ENCODE measurements at places on chromosomes 7 and 10. TPM values are rescaled to one million over a fixed set of nuclear protein-coding genes. Genes with fewer than 3 reads are reported as not detected.

The DHX32 gene
- total RNA-seq: 30.0 TPM

The MLXIPL gene
- total RNA-seq: 1.5 TPM

The SEC23IP gene
- total RNA-seq: 59.0 TPM

The PRPS1L1 gene
- total RNA-seq: not detected

The GPER1 gene
- total RNA-seq: 2.4 TPM

The SSC4D gene
- 26.2 TPM for total RNA-seq

The CCDC3 gene
- total RNA-seq: 5.4 TPM

The FERD3L gene
- total RNA-seq: not detected

The KIF20B gene
- total RNA-seq: 20.3 TPM

The COL17A1 gene
- total RNA-seq: 3.6 TPM

GRCh38 chr7:29588900-29589696 lies 25.5 kb downstream of the PRR15 start:
- no peak overlapping the region for H3K27ac ChIP-seq
- H3K27me3 ChIP-seq: no peaks in the 10 kb centered on the region
- DNase-seq: no peak
- H3K4me1 ChIP-seq: peaks cover 3% of the 10 kb centered on the region
- no peak overlapping the region for H3K4me3 ChIP-seq
- peaks cover 4% of the 10 kb centered on the region for H3K36me3 ChIP-seq

GRCh38 chr10:52923520-52923919 lies 150.9 kb upstream of the MBL2 start:
- peak overlapping the region; percentile 60 for H3K27ac ChIP-seq
- no peak overlapping the region for H3K4me3 ChIP-seq
- no peak for DNase-seq
- peaks cover 23% of the 10 kb centered on the region for H3K4me1 ChIP-seq
- H3K36me3 ChIP-seq: no peaks in the 10 kb centered on the region

- no peak overlapping the region for H3K4me3 ChIP-seq
- no peak for DNase-seq
- no peaks in the 10 kb centered on the region for H3K36me3 ChIP-seq
- peaks cover 2% of the 10 kb centered on the region for H3K27me3 ChIP-seq
- no peak overlapping the region for H3K27ac ChIP-seq
These were observed 85.9 kb downstream of the XPNPEP1 start for GRCh38 chr10:109837384-109837783.

DNA sequence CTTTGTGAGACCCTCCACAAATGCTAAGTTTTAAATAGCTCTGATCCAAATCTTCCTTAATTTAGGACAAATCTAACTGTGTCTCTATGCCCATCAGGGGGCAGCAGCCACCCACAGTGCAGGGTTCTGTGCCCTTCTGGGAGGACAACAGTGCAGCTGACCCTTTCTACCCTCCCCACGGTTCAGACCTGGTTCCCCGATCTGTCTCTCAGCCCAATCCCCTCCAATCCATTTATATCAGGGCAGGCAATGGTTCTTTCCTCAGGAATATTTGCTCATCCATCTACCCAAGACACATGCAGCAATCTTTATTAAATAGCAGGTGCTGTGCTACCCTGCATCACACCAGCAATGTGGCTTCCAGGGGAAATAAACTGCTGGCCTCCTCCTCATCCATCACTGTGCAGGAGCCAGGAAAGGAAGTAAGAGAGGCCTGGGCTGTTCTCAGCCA lies 4.0 kb upstream of the RBM28 start:
- peaks cover under 1% of the 10 kb centered on the region for H3K27me3 ChIP-seq
- peaks cover 11% of the 10 kb centered on the region for H3K4me1 ChIP-seq
- no peak for DNase-seq
- no peak overlapping the region for H3K27ac ChIP-seq
- no peaks in the 10 kb centered on the region for H3K36me3 ChIP-seq

GRCh38 chr10:107986571-107986970 lies 822.1 kb upstream of the SORCS1 start:
- peaks cover 5% of the 10 kb centered on the region for H3K27me3 ChIP-seq
- H3K27ac ChIP-seq: no peak overlapping the region
- H3K36me3 ChIP-seq: no peaks in the 10 kb centered on the region
- DNase-seq: no peak
- H3K4me1 ChIP-seq: peaks cover 2% of the 10 kb centered on the region

GRCh38 chr7:363626-364025 lies 73.7 kb downstream of the FOXL3 start:
- H3K4me1 ChIP-seq: peaks cover 38% of the 10 kb centered on the region
- H3K27me3 ChIP-seq: peaks cover 6% of the 10 kb centered on the region
- H3K27ac ChIP-seq: no peak overlapping the region
- H3K4me3 ChIP-seq: no peak overlapping the region
- no peak for DNase-seq

GRCh38 chr7:92682903-92683539 lies 92.8 kb upstream of the FAM133B start:
- H3K27ac ChIP-seq: peak overlapping the region; percentile 90
- no peak overlapping the region for H3K4me3 ChIP-seq
- no peak for DNase-seq
- peaks cover 19% of the 10 kb centered on the region for H3K36me3 ChIP-seq
- H3K4me1 ChIP-seq: peaks cover 41% of the 10 kb centered on the region
- no peaks in the 10 kb centered on the region for H3K27me3 ChIP-seq

DNA sequence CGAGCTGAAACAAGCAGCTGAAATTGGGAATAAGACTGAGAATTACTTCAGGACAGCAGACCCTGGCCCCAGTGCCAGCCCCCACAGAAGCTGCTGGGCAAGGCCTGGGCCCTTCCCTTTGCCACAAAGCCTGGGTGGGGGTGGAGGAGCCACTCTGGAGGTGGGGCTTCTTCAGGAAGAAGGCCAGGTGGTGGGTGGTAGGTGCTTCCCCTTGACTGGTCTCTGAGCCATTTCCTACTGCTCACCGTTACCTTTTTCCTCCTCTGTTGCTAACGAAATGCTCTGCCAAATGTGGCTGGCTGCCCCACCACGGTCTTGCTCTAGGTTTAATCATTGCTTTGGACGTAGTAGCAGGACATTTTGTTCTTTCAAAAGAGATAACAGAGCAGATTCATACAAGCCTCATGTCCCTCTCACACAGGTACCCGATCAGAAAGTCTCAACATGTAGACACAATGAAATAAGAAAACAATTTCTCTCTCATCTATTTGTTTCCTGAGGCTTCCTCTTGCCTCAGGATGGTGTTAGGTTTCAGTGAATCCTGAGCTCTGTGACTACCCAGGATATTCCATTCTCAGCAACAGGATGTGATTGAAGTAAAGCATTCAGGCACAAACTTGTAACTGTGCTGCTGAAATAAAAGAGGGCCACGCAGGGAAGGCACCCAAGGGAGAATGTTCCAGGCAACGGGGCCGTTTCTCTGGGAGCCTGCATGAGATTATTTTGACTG lies 66.5 kb downstream of the WDR11 start:
- H3K4me3 ChIP-seq: no peak overlapping the region
- no peak for DNase-seq
- no peak overlapping the region for H3K27ac ChIP-seq

GRCh38 chr7:155834486-155835048 lies 22.3 kb upstream of the SHH start:
- DNase-seq: no peak
- H3K4me3 ChIP-seq: no peak overlapping the region
- H3K27me3 ChIP-seq: peaks cover 46% of the 10 kb centered on the region
- no peaks in the 10 kb centered on the region for H3K36me3 ChIP-seq
- H3K4me1 ChIP-seq: no peaks in the 10 kb centered on the region

- H3K27me3 ChIP-seq: peaks cover 10% of the 10 kb centered on the region
- peaks cover 2% of the 10 kb centered on the region for H3K4me1 ChIP-seq
- H3K36me3 ChIP-seq: no peaks in the 10 kb centered on the region
- no peak overlapping the region for H3K27ac ChIP-seq
These were observed 106.2 kb upstream of the CACNA2D1 start for GRCh38 chr7:82549616-82550285.

- H3K36me3 ChIP-seq: no peaks in the 10 kb centered on the region
- H3K27me3 ChIP-seq: peaks cover 7% of the 10 kb centered on the region
- no peak overlapping the region for H3K4me3 ChIP-seq
- peaks cover 12% of the 10 kb centered on the region for H3K4me1 ChIP-seq
These were observed 59.0 kb downstream of the VSTM4 start for GRCh38 chr10:49056356-49056755.

DNA sequence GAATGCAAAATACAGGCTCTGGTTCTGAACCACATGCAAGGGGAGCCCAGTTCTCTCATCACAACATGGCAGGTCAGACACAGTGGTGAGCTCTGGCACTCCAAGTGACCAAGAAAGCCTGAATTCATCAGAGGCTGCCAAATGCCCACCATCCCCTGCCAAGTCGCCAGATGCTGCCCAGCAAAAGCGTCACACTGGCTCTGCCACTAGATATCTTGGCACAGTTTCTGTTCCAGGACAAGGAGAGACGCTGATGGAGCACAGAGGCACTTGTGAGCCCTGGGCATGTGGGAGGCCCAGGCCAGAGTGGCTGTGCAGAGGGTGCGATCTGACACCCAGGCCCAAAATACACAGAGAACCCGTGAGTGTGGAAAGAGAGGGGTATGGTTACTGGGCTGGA lies 57.8 kb downstream of the GAD2 start:
- no peak overlapping the region for H3K4me3 ChIP-seq
- no peak overlapping the region for H3K27ac ChIP-seq
- H3K27me3 ChIP-seq: peaks cover 9% of the 10 kb centered on the region
- no peaks in the 10 kb centered on the region for H3K36me3 ChIP-seq

DNA sequence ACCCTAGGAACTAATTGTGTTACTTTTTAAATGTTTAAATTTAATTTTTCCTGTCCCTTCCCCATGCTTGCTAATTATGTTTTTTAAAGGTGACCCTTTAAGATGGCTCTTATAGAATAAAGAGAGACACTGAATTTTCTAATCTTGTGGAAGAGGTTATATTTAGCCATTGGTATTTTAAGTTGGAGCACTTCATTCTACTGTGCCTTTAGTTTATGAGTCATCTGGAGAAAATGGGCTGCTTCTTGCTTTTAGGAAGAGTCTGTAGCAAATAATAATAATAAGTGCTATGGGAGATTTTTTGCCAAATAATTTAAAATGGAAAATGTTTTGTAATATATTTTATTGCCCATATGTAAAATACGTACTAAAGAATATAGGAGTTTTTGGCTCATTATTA lies 139.7 kb downstream of the ADK start:
- no peak overlapping the region for H3K27ac ChIP-seq
- H3K36me3 ChIP-seq: no peaks in the 10 kb centered on the region
- no peak for DNase-seq
- H3K4me3 ChIP-seq: no peak overlapping the region
- H3K27me3 ChIP-seq: no peaks in the 10 kb centered on the region

- DNase-seq: peak; percentile 69
- peak overlapping the region; percentile 95 for H3K27ac ChIP-seq
- H3K27me3 ChIP-seq: no peaks in the 10 kb centered on the region
- peaks cover 33% of the 10 kb centered on the region for H3K4me1 ChIP-seq
These were observed 27.5 kb downstream of the PVRIG start for GRCh38 chr7:100247152-100247757.

- H3K27ac ChIP-seq: no peak overlapping the region
- H3K4me1 ChIP-seq: peaks cover 15% of the 10 kb centered on the region
- H3K27me3 ChIP-seq: peaks cover 93% of the 10 kb centered on the region
- no peak overlapping the region for H3K4me3 ChIP-seq
These were observed 3.3 kb upstream of the SHH start for GRCh38 chr7:155815332-155816191.

- no peaks in the 10 kb centered on the region for H3K36me3 ChIP-seq
- H3K4me1 ChIP-seq: no peaks in the 10 kb centered on the region
- H3K27ac ChIP-seq: no peak overlapping the region
- no peak for DNase-seq
- H3K27me3 ChIP-seq: no peaks in the 10 kb centered on the region
These were observed 280.6 kb upstream of the MEOX2 start for GRCh38 chr7:15967121-15967520.

GRCh38 chr10:80485076-80485945 lies 31.2 kb downstream of the TSPAN14 start:
- no peak overlapping the region for H3K4me3 ChIP-seq
- no peak for DNase-seq
- peaks cover 12% of the 10 kb centered on the region for H3K36me3 ChIP-seq
- H3K4me1 ChIP-seq: peaks cover 21% of the 10 kb centered on the region

DNA sequence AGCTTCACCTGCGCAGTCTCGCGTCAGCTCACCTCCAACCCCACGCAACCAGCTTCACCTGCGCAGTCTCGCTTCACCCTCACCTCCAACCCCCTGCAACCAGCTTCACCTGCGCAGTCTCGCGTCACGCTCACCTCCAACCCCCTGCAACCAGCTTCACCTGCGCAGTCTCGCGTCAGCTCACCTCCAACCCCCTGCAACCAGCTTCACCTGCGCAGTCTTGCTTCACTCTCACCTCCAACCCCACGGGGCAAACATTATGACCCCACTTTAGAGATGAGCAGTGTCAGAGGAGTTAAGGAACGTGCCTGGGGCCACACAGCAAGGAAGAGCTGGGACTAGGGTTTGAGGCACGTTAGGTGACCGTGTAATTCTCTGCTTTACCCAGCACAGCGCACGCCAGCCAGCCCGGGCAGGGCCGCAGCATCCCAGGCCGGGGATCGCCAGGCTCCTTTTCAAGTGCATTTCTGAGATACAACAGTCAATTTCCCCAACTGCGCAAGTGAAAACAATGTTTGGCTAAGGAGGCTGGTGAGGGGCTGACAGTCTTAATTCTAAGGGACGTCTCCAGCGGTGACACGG lies 22.6 kb upstream of the PDGFA start:
- H3K36me3 ChIP-seq: peaks cover 6% of the 10 kb centered on the region
- no peak for DNase-seq
- H3K4me1 ChIP-seq: peaks cover 24% of the 10 kb centered on the region
- peak overlapping the region; percentile 76 for H3K27ac ChIP-seq

- no peak overlapping the region for H3K27ac ChIP-seq
- peaks cover 8% of the 10 kb centered on the region for H3K4me1 ChIP-seq
- DNase-seq: no peak
- H3K36me3 ChIP-seq: no peaks in the 10 kb centered on the region
- H3K4me3 ChIP-seq: no peak overlapping the region
These were observed 3.5 kb downstream of the CCDC201 start for GRCh38 chr7:45869426-45869825.

DNA sequence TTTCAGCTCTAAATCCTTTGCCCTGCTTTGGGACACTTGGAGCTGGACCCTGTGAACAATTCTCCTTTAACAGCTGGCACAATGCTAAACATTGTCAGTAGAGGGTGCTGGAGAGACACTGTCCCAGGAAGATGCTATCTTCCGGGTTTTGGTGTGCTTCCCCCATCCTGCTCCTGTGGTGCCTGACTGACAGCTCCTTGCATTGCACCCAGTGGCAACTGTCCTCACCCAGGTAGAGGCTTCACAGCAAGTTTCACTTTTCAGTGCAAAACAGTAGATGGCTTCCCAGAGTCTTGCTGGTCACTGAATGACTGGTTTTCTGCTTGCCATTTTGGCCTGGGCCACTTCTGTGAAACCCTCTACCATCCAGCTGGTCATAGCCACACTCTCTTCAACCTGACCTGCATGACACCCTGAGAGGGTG lies 77.3 kb downstream of the CDC14C start:
- H3K27me3 ChIP-seq: peaks cover 6% of the 10 kb centered on the region
- H3K4me1 ChIP-seq: peaks cover 8% of the 10 kb centered on the region
- no peak for DNase-seq
- no peak overlapping the region for H3K27ac ChIP-seq

DNA sequence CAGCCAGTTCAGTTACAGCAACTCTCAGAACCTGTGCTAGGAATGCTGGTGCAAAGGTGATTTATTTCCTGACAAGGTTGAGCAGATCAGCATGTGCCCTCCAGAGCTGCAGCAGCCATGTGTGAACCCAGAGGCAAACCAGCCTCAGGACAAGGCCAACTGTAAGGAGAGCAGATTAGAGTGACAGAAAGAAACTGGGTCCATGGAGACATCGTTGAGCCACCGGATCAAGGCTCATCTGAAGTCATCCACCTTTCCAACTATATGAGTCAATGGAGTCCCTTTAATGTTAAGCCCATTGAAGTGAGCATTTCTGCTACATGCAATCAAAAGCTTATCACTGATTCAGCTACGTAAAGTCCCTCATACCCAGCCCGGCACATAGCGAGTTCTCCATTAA lies 26.4 kb downstream of the KCNMA1 start:
- DNase-seq: no peak
- H3K27me3 ChIP-seq: no peaks in the 10 kb centered on the region
- no peak overlapping the region for H3K27ac ChIP-seq
- H3K4me1 ChIP-seq: peaks cover 24% of the 10 kb centered on the region
